ENCODE measurements at places on chromosomes 7 and 10.

GRCh38 chr7:121271916-121272315 is 56.9 kb upstream of the WNT16 start:
- DNase-seq, result peak; percentile 14

- DNase-seq, result no peak
These were observed 324.2 kb downstream of the SH2D4B start for GRCh38 chr10:80861882-80862281.

DNA sequence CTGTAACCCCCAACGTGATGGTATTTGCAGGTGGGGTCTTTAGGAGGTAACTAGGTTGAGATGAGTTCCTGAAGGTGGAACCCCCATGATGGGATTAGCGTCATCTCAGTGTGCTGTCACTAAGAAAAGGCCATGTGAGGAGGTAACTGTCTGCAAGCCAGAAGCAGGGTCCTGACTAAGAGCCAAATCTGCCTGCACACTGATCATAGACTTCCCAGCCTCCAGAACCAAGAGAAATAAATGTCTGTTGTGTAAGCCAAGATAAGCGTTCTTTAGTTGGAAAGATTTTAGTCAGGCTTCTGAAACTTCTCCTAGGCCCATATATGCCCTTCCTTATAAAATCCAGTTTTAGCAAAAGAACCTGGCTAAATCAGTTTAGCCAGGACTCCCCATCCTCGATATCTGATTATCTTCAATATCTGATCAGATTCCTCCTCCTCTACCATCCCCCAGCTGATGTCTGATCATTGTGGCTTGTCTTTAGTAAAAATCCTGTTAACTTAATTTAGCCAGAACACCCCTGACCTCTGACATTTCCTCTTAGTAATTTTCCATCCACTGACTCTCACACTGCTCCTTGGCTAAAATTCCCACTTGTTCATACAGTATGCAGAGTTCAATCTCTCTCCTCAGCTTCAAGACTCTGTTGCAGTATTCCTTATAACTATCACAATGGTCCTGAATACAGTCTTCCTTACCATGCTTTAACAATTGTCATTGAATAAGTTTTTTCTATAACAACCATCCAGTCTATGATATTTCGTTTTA is 835.4 kb upstream of the PHF14 start:
- no peak for DNase-seq

DNA sequence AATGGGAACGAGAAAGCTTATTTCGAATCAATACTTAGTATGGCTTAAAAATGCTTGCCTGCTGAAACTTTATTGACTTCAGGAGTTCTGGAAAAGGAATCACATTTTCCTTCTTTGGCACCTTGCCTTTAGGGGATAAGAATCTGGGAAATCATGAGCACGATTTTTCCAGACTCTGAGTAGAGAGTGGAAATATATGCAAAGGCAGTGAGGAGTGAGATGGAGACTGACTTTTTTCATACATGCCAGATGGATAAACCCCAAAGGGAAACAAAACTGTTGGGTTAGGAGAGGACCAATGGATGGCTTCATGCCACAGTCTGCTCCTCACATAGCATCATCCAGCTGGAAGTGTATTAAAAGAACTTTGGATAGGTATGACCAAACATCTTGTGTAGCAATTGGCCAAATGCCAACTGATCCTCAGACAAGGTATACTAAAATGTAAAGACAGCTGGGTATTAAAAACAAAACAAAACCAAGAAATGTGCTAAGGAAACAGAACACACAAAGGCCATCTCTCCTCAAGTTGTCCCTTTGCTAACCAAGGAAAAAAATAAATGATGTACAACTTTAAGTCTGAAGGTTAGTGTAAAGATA is 1.7 kb downstream of the COL28A1 start:
- DNase-seq, result no peak

DNA sequence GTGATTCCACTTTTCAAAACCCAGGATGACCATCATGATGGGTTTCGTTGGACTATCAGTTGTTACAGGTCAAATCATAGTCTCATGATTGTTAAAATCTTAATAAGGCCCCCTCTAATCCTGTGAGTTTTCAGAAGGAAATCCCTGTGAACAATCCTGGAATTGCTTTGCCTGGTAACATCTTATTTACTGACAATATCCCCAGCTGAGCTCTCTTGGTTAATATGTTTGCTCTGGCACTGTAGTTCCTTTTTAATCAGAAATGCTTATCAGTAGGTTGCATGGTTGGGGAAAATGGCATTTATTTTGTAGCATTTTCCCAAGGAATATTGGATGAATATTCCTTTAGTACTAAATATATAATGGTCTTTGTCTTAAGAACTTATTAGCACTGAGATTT is 163.9 kb downstream of the TCF7L2 start:
- no peak for DNase-seq

DNA sequence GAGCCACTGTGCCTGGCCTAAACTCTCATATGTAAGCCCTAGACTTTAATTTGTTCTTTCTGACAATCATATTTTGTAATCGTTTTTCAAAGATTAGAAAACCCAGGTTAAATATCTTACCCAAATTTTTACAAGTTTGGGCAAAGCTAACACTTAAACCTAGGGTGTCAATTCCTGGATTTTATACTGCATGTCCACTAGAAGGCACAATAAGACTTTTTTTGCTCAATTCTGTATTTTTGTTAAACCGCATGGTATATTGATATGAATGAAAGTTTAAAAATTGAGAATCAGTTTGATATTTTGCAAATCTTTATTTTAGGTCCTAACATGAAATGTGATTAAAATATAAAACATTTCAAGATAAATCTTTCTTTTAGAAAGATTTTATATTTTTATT is 29.3 kb downstream of the DYNC2I1 start:
- no peak for DNase-seq

DNA sequence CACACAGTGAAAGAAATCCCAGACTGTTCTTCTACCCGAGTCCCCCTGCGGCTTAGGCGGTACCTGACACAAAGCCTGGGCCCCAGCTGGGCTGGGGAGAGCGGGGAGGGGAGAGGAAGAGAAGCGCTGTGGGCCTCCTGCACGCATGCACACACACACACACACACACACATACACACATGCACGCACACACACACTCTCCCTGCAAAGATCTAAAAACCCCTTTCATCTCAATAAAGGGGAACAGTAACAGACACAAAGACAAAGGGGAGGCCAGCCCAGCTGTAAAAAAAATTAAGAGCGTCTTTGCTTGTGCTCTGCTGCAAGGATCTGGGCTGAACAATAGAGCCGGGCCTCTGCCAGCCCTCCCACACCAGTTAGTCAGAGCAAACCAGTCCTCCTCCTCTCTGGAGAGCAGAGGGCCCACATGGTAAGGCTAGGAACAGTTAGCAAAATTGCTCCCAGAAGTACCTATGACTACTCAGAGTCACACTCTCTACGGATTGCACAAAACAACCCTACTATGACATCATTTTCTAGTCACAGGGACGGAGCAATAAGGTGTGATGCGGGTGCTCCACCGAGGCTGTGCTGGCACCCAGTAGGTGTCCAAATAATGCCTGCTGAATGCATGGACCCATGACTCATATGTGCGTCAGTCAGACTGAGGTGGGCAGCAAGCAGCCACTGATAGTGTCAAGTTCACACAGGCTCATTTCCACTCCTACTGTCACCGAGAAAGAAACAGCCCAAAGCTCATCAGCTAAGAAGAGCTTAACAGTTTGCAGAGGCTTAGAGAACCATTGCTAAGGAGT is 9.2 kb downstream of the ITPRIP start:
- peak; percentile 85 for DNase-seq

- DNase-seq, result no peak
These were observed 15.1 kb downstream of the BRAF start for GRCh38 chr7:140909476-140910161.

- DNase-seq, result peak; percentile 60
These were observed 19.0 kb upstream of the CLDN4 start for GRCh38 chr7:73811760-73812168.

GRCh38 chr7:138127996-138128395 is 51.7 kb downstream of the AKR1D1 start:
- DNase-seq, result no peak

DNA sequence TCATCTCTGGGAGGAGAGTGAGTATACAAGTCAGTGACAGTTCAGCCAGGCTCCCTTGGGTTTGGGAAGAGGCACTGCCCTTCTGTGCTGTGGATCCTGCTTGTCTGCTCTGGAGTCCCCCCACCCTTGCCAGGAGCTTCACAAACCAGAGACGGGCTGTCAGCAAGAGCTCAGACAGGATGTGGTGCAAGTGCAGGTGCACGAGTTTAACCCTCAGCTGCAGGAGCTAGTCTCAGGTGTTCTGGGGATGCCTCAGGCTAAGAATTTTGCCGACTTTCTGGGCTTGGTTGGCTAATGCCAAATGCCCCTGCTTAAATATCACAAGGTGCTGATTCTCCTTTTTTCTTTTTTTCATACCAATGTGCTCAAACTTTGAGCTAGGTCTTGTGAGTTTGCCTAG is 22.3 kb downstream of the ZNF783 start:
- no peak for DNase-seq

DNA sequence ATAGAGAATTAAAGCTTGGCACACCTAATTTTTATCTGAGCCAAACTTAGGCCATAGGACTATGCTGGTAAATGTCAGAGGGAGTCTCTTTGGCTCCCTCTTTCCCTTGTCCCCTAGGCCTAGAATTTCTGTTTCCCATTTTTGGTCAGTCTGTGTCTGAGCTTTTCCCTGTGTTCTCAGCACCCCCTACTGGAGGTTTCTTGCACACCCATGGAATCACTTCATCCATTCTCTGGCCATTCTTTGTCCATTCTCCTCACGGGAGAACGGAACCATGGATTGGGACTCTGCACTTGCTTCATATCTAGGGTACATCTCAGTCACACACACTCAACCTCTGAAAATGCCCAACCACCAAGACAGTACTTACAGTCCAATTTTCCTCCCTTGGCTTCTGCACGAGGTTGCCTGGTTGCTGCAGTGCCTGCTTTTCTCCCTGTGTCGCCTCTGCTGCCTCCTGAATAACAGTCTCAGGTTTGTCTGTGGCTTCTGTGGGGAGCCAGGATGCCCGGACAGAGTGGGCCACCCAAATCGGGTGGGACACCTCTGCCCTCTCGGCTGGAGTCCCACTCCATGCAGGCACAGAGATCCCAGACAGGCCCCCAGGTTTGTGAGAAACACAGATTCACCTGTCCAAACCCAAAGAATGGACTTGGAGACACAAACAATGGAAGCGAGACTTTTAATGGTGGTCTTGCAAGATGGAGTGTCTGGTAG is 35.1 kb upstream of the DNAH11 start:
- peak; percentile 19 for DNase-seq

- DNase-seq, result no peak
These were observed 76.0 kb downstream of the PLXDC2 start for GRCh38 chr10:19892270-19892669.

DNA sequence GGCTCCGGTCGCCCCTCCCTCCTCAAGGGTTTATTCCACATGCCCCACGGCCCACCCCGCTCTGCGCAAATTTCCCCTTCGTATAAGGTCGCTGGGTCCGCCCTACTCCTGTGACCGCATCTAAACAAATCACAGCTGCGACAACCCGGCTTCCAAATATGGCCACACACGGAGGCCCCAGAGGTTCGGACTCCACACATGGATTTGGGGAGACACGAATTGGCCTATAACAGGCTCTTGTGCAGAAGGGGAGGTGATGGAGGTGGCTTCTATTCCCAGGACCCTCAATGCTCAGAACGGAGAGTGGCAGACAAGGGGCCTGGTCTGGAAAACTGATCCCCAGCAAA is 90.1 kb downstream of the FOXL3 start:
- no peak for DNase-seq

- DNase-seq, result no peak
These were observed 40.4 kb downstream of the WIPI2 start for GRCh38 chr7:5230265-5231067.

- DNase-seq, result no peak
These were observed 167.3 kb downstream of the CCDC3 start for GRCh38 chr10:12834116-12834665.

- DNase-seq, result no peak
These were observed 86.8 kb downstream of the CPEB3 start for GRCh38 chr10:92203919-92204623.

- no peak for DNase-seq
These were observed 101.7 kb upstream of the SFMBT2 start for GRCh38 chr10:7512487-7512886.

DNA sequence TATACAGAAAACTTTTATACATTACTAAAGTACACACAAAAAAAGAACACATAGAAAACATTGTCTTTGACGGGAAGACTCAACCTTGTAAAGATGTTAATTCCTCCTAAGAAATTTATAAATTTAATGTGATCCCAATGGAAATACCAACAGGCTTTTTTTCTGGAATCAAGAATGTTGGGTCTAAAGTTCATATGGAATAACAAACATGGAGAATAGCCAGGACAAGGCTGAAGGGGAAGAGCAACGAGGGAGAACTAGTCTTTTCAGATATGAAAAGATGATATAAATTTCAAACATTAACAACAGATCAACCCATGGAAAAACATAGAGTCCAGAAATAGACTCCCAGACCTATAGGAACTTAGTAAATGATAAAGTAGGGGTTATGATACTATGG is 19.8 kb downstream of the HIPK2 start:
- no peak for DNase-seq

DNA sequence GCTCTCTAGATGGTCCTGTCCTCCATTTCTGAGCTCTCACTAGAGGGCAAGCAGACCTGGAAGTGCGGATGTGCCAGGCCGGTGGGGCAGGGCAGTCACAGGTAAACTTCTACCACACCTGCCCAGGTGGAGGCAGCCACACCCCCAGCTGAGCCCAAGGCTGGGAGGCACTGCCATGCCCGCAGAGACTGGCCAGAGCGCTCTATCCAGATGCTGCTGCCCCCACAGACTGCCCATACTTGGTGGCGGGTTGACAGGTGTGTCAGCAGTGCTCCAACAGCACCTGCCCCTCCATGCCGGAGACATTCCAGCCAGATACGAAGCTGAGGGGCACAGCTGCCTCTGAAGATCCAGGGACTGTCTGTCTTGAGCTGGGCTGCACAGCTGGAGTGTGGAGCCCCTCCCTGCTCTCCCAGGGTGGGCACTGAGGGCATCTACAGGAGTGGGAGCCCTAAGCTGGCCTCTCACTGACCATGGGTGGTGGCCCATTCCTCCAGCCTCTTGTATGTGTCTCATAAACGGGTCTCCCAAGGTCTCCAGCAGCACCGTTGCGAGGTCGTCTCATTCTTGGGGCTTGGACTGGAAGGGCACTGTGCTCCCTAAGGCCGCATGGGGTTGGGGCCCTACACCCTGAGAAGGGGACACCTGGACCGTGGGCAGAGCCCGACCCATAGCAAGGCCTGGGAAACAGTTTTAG is 38.2 kb upstream of the PPIF start:
- no peak for DNase-seq

GRCh38 chr7:109059089-109059488 is 489.4 kb downstream of the DNAJB9 start:
- no peak for DNase-seq

DNA sequence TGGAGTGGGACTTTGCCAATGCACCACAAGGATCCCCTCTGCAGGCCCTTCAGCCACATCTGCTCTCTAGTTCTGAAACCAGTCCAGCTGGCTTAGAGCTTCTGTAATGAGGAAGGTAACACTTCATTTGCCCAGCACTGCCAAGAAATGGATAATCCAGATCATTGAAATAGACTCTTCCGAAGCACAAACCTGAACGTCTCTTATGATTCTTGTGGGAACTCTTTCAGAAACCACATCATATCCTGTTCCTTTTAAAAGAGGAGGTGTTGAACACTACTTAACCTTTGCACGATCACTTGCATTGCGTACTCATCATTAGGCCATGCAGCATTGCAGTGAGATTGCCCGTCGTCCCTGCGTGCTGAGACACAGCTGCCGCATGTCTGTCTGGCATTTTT is 25.8 kb upstream of the PLPP4 start:
- no peak for DNase-seq
